ENCODE measurements at places on chromosomes 2 and 18.

GRCh38 chr18:3405713-3406112 is 44.3 kb upstream of the TGIF1 start:
- no peak for DNase-seq

GRCh38 chr2:173823543-173823939 is 141.6 kb downstream of the SP3 start:
- DNase-seq = no peak

DNA sequence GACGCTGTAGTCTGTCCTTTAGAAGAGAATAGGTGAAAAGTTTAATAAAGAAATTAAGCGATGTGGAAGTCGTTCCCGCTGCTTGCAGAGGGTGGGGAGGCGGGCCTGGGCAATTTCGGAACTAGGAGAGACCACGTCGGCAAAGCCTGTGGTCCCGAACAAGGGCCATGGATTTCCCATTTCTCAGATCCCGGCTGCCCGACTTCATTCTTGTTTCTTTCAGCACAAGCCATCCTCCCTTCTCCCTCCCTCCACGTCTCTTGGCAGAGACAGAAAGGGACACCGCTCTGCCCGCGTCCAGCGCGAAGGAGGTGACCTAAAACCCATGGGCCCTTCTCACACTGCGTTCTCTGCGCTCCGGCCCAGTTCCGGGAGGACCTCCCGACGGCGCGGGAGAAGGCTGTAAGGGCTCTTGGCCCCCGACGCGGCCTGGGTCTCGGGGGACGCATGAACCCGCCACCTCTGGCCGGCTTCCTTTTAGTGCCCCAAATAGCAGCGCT is 2.2 kb upstream of the BCL2L11 start:
- DNase-seq = no peak

DNA sequence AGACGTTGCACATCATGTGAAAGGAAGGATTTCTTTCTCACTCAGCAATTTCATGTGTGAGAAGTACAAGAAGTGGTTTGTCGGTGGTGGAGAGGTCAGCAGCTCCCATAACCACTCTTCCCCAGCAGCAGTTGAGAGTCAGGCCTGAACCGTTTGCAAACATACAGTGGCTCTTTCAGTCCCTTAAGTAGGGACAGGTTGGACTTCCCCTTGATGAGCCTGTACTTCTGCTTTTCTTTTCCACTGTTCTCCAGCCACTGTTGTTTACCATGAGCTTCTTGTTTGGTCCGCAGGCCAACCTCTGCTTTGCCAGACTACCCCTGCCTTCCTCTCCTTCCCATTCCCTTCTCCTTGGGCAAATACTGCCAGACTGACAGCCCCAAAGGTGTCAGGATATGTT is 391.3 kb upstream of the CELF4 start:
- DNase-seq = no peak

All from AG08396 (cell line).